ENCODE measurements at places on chromosomes 7 and 10.
A peak's percentile ranks its signal among the peaks of the same experiment; 100 is the strongest.

DNA sequence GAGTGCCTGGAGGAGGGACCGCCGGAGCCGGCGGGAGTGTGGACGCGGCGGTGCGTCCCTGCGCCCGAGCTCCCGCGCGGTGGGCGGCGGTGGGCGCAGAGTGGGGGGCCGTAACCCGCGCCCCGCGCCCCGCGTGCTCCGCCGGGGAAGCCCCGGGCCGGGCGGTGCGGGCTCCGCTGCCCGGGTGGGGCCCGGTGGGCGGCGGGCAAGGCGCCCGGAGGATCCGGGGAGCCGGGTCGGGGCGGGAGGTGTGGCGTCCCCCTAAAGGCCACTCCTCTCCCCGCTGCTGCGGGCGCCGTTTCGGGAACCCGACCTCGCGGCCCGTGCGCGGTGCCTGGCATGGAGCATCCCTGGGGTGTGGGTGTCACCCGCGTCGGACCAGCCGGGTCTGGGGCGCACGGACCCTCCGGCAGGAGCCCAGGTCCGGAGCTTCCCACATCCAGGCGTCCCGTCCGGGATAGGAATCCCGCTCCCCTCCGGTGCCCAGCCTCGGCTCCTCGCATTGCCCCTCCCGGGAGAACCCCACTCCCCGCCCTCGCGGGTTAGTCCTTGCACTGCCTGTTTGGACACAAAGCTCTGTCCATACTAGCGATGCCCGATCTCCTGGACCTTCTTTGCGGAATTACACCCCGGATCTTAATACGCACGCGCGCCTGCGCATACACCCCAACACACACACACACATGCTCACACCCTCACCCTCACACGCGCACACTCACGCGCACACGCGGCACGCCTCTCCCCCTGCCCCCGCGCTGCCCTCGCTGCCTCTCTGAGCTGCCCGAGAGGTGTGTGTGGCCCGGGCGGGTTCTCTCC, 723 bp downstream of the MTURN start:
- peak; percentile 68 for DNase-seq

GRCh38 chr7:134334408-134334807, 17.7 kb upstream of the SLC35B4 start:
- no peak for DNase-seq

GRCh38 chr10:86068231-86069054, 298.2 kb downstream of the GRID1 start:
- DNase-seq, result no peak

GRCh38 chr7:128661446-128661845, 10.6 kb upstream of the GARIN1A start:
- no peak for DNase-seq

DNA sequence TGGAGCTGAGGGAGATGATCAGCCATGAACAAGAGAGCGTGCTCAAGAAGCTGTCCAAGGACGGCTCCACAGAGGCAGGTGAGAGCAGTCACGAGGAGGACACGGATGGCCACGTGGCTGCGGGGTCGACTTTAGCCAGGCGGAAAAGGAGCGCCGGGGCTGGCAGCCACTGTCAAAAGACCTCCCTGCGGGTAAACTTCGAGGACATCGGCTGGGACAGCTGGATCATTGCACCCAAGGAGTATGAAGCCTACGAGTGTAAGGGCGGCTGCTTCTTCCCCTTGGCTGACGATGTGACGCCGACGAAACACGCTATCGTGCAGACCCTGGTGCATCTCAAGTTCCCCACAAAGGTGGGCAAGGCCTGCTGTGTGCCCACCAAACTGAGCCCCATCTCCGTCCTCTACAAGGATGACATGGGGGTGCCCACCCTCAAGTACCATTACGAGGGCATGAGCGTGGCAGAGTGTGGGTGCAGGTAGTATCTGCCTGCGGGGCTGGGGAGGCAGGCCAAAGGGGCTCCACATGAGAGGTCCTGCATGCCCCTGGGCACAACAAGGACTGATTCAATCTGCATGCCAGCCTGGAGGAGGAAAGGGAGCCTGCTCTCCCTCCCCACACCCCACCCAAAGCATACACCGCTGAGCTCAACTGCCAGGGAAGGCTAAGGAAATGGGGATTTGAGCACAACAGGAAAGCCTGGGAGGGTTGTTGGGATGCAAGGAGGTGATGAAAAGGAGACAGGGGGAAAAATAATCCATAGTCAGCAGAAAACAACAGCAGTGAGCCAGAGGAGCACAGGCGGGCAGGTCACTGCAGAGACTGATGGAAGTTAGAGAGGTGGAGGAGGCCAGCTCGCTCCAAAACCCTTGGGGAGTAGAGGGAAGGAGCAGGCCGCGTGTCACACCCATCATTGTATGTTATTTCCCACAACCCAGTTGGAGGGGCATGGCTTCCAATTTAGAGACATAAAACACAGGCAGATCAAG, 3.3 kb downstream of the GDF2 start:
- DNase-seq, result no peak

DNA sequence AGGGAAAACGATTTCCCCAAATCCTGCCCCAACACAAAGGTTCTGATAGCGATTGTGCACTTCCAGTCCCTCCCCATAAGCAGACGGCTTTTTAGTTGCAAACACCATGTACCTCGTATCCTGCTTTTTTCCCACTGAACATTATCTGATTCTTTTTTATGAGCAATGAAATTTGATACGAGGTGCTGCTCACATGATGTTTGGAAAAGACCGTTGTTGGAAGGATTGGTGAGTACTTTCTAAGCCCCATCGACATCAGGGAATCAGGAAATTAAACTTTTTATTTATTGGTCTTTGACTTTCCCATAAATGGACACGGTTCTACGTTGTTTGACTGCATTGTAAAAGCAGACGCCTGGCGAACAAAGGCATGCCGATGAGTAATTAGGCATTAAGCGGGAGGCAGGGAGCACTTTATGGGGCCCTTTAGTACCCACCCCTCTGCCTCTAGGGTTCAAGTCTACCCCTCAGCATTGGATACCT, 49.4 kb downstream of the TEX36 start:
- DNase-seq, result no peak

GRCh38 chr10:61321041-61321857, 131.9 kb downstream of the TMEM26 start:
- no peak for DNase-seq

DNA sequence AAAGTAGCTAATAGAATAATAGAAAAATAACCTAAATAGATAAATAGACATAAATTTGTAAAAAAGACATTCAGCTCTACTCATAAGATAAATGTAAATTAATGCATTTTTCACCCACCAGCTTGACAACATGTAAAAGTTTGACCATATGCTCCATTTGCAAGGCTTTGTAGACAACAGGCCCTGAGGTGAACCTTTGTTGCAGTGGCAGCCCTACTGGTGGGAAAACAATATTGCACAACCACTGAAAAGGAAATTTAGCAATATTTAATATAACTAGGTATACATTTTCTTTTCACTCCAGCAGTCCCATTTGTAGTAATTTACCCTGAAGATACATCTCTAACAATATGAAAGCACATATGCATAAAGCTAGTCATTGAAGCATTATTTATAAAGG, 39.0 kb upstream of the ADRA2A start:
- no peak for DNase-seq

GRCh38 chr7:85566095-85566794, 379.4 kb upstream of the SEMA3D start:
- no peak for DNase-seq

GRCh38 chr10:101284101-101284743, 55.0 kb upstream of the LBX1 start:
- no peak for DNase-seq

GRCh38 chr10:103610083-103610472, 116.6 kb downstream of the NEURL1 start:
- no peak for DNase-seq

- no peak for DNase-seq
Measured at GRCh38 chr7:20713792-20714191, 72.9 kb downstream of the SP8 start.

- DNase-seq, result no peak
Measured at GRCh38 chr7:31948029-31948428, 122.2 kb downstream of the PDE1C start.

DNA sequence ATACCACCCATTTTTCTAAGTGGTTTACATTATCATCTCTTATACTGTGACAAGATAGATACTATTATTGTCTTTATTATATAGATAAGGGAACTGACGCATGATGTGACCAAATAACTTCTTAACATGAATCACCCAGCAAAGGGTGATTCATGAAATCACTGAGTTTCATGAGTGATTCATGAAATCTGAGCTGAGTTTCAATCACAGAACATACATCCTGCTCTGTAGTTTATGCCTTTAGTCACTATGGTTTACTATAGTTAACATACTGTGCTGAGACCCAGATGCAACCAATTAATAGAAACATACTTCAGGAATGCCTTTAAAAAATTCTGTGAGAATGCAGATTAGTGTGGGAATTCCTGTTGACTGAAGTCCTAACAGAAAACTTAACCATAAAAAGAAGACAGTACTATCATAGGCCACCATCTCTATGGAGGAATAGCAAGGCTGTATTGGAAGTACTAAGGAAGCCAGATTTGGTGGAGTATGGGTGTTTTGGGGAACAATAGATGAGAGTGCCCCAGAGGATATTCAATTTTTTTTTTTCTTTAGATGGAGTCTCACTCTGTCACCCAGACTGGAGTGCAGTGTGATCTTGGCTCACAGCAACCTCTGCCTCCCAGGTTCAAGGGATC, 43.1 kb upstream of the SEMA3A start:
- no peak for DNase-seq

- DNase-seq, result no peak
Measured at GRCh38 chr7:127922656-127923055, 108.6 kb downstream of the LRRC4 start.

DNA sequence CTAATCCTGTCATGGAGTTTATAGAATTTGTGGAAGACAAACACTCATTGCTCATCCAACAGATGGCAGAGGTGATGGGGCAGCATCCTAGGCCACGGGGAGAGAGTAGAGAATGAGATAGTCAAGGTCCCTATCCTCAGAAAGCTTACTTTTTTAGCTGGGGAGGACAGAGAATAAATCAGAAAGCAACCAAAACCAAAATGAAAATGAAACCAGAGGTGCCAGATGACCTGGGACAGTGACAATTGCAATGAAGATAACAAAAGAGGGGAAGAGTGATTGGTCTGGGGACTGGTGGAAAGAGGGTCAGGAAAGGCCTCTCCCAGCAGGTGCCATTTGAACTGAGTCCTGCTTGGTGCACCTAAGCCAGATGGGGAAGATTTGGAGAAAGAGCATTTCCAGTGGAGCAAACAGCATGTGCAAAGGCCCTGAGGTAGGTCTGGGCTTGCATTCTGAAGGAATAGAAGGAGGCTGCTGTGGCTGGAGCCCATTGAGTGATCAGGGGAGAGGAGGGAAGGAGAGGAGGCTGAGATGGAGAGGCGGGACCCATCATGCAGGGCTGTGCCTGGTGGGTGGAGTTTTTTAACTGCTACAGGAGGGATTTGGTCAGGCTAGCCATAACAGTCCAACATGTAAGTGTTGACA, 164.1 kb downstream of the RPS24 start:
- DNase-seq, result no peak

DNA sequence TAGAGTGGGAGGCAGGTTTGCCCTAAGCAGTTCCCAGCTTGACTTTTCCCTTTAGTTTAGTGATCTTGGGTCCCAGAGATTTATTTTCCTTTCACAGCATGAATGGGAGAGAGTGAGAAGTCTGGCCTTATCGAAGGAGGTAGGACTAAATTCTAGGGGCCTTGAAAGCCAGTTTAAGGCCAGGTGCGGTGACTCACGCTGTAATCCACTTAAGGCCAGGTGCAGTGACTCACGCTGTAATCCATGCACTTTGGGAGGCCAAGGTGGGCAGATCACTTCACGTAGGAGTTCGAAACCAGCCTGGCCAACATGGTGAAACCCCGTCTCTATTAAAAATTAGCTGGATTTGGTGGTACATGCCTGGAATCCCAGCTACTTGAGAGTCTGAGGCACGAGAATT, 392.2 kb downstream of the ACTR3B start:
- DNase-seq, result no peak

- no peak for DNase-seq
Measured at GRCh38 chr10:126908729-126909128, 3.5 kb downstream of the DOCK1 start.

DNA sequence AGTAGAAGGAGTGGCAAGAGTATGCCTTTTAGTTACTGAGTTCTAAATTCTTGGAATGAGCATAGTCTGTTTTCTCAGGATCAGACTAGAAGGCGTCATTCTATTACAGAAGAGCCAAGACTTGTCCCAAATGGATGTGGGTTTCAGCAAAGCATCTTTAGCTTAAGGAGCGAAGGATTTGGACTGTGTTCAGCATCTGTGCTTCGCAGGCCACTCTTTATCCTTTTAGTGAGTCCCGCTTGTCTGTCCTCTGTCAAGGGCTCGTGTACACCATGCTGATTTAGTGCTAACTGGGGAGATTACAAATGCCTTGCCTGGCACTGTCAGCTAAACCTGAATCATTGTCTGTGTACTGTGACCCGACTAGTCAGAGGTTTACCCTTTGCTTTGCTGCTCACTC, 465.7 kb downstream of the AUTS2 start:
- DNase-seq, result no peak

DNA sequence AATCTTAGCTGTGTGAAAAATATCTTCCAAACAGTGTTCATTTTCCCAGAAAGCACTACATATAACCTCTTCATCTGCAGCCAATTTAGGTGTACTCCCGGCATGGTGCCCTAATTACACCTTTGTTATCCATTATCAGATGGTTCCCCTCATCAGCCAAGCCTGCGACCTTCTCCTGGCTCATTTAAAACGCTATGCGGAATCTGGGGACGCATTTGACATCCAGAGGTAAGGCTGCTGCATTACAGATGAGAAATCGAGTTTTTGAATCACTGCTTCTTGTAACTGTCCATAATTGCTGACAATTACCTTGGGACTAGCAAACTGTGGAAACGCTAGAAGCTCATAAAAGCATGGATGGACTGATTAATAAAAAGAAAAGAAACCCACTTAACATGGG, 109.5 kb downstream of the PARP12 start:
- DNase-seq, result no peak

DNA sequence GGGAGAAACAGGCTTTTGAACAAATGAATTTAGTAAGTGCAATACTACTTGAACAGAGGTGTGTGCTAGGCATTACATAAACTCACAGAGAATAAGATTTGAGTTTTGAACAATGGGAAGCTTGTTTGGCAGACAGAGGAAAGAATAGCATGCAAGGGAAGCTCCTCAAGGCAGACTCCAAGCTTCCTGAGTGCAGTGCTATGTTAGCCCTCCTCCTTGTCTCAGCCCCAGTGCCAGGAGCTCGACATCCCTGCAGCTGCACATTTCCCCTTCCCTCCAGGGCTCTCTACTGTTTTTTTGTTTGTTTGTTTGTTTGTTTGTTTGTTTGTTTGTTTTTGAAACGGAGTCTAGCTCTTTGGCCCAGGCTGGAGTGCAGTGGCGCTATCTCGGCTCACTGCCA, 237.5 kb downstream of the IPMK start:
- no peak for DNase-seq

DNA sequence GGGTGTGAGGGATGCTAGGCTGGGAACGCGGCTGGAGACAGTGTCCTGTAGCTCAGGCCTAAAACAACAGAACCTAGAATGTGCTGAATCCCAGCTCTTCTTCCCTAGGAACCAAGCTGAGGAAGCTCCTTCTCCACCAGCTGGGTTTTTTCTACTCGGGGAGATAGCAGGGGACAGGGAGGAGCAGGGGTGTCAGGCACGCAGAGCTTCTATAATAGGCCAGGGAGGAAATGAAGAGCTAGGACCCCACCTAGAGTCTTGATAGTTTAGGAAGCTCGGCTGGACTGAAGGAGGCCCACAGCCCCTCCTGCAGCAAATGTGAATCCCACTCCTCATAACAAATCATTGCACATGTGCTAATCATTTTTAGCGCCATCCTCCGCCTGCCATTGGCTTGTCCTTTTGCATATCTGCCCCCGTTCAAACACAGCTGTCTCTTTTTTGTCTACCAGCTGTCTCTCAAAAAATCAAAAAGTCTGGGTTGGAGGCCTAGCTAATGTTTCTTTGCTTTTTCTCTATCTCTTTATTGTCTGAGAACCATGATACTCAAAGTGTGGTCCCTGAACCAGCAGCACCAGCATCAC, 24.1 kb upstream of the FAM180A start:
- DNase-seq, result no peak

Measured in activated naive CD4-positive, alpha-beta T cell treated with anti-CD3 and anti-CD28 coated beads, Interleukin-2, amount 50 U/mL, for 16 hours (primary cell).